ENCODE measurements at places on chromosomes 5 and 9.

- DNase-seq: no peak
Observed at GRCh38 chr9:23779220-23779619, 46.8 kb downstream of the ELAVL2 start.

DNA sequence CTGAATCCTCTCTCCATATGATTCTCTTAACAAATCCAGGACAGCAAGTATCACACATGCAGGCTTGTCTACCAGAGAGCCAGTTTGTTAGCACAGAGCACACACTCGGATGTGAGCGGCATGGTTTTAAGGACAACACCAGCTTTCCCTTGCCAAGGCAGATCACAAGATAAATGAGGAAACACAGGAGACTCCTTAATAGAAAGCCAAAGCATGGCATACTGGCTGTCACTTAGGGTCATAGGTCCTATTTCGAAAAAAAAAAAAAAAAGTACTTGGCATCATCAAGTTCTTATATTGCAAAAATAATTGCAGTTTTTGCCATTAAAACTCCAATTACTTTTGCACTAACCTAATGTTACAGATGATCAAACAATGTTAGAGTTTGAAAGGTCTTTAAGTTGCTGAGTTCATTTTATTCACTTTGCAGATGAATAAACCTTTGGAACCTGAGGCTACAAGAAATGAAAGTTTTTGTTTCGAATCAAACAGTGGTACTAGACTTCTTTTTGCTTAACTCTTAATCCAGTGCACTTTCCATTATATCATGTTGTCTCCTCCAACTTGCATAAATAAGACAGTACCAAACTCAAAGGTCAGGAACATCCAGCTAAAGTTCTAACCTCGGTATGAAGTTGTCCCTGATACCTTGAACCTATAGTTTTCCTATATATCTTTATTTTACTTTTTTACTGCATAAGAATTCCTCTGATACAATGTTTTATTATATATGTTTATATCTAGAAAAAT lies 138.5 kb downstream of the MPDZ start:
- DNase-seq: peak; percentile 37

GRCh38 chr9:112764837-112765236 lies 14.3 kb downstream of the SNX30 start:
- DNase-seq: no peak

GRCh38 chr5:102713278-102713677 lies 41.8 kb upstream of the PAM start:
- DNase-seq: no peak

GRCh38 chr5:52811067-52811749 lies 23.5 kb downstream of the ITGA1 start:
- no peak for DNase-seq

DNA sequence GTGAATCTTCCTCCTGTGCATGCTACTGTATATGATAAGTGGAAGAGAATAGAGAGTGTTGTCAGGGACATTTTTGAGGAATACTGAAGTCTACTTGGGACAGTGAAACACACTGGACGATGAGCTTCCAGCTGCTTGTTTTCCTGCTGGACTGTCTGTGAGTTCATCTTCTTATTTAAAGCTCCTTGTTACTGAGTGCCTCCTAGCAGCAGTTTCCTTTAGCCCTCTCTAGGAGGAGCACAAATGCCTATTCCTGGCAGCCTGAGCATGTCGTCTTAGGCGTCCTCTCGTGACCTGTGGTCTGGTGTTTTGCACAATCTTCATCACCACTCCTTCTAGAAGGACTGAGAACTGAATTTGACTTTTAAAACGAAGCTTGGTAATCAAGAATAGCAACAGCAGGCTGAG lies 43.8 kb downstream of the ANKRD33B start:
- no peak for DNase-seq

GRCh38 chr9:137978262-137978714 lies 100.7 kb downstream of the CACNA1B start:
- DNase-seq: no peak

DNA sequence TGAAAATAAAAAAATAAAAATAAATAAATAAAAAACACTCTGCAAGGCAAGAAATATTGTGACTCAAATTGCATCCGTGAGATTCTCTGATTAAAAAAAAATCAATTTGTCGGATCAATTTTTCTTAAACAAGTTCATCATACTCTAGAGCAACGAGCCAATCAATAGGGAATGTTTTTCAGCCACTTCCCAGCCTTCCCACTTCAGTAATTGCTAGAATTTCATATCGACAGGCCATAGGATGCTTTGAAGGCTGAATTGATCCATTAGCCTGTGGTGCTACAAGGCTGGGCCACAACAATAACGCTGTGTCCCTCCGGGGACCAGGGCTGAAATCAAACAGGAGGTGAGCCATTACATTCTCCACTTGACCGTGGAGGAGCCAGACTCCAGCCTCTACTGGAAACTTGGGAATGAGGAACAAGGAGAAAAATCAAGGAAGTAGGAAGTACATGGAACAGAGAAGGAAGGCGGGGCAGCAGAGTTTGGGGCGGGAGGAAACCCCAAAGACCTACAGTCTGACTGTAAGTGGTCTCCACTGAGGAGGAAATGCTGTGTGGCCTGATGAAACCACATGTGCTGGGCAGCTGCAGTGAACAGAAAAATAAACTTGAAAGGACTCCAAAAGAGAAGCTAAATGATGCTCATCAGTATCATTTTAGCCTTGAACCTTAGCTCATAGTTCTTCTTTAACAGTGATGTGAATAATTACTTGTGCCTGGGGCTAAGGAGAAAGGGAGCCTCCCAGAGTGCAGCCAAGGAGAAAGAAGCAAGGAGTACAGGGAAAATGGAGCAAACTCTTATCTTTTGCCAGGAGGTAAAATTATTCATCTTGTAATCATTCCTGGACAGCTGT lies 308.6 kb downstream of the TLE1 start:
- no peak for DNase-seq

DNA sequence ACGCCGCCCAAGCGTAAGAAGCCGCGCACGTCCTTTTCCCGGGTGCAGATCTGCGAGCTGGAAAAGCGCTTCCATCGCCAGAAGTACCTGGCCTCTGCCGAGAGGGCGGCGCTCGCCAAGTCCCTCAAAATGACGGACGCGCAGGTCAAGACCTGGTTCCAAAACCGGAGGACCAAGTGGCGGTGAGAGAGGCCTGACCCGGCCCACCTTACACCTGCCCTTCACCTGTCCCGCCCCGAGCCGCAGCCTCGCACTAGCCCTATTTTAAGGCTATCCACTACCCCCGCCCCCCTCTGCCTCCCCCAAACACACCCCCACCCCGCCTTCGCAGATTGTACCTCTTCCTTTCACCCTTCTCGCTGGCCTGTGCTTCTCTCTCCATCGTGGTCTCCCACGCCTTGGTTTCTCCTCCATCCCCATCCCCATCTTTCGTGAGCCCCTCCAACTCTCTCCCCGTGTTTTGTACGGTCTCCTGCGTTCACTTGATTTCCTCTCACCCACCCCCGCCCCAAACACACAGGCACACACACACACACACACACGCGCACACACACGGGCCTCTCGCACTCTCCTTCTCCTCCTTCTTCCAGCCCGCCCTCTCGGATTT lies 1.3 kb downstream of the TLX3 start:
- no peak for DNase-seq

DNA sequence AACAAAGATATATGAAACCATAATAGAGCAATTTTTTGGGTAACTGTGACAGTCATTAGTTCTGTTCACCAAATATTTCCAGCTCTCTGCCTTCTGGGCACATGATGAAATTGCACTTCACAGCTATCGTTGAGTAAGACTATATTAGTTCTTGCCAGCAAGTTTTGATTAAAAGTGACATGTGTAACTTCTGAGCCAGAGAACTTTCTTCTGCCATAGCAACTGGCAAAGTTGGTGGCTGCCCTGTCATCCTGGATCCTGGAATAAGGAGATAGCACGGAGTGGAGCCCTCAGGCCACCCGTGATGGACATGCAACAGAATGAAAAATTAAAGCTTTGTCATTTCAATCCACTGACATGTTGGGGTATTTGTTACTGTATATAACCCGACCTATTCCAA lies 194.4 kb upstream of the VCAN start:
- DNase-seq: no peak

GRCh38 chr5:141783005-141783946 lies 94.9 kb downstream of the PCDH1 start:
- DNase-seq: no peak

GRCh38 chr9:94301583-94301982 lies 26.9 kb downstream of the NUTM2F start:
- no peak for DNase-seq

- no peak for DNase-seq
Observed at GRCh38 chr9:125361837-125362531, 100.4 kb downstream of the GAPVD1 start.

GRCh38 chr9:132183134-132183533 lies 21.3 kb downstream of the NTNG2 start:
- DNase-seq: no peak

- DNase-seq: no peak
Observed at GRCh38 chr5:142102980-142103740, 5.4 kb upstream of the NDFIP1 start.

GRCh38 chr5:158938200-158938599 lies 161.5 kb downstream of the EBF1 start:
- DNase-seq: no peak

DNA sequence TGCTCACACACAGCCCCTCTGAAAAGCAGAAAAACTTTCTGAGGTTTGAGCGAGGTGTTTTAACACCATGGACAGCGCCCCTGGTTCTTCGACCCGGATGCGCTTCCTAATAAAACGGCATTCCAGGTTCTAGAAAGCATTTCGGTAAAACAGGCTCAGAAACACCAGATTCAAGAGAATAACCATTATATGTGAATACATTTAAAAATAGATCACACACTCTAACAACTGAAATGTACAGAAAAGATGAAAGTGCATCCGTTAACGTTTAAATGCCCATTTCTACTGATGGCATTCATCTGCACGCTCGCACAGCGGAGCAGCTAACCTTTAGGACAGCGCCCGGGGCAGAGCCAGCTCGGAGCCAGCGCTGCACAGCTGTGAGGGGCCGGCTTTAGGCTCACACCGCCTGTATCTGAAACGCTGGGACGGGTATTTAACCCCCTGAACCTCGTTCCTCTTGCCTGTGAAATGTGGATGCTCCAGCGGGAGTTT lies 26.3 kb upstream of the TENT4A start:
- DNase-seq: no peak

GRCh38 chr5:144336191-144336961 lies 165.7 kb downstream of the KCTD16 start:
- no peak for DNase-seq

DNA sequence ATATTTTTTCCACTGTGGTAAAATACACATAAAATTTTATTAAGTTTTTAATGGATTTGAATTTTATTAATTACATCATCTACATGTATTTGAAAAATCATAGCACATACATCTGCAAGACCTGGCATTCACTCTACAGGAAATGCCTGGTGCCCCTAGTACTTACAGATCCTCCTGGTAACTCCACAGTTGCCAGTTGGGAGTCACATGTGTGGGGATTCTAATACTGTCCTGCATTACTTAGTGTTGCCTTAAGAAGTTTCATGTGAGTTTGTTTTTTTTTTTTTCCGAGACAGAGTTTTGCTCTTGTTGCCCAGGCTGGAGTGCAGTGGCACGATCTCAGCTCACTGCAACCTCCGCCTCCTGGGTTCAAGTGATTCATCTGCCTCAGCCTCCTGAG lies 18.1 kb downstream of the KDM3B start:
- no peak for DNase-seq

DNA sequence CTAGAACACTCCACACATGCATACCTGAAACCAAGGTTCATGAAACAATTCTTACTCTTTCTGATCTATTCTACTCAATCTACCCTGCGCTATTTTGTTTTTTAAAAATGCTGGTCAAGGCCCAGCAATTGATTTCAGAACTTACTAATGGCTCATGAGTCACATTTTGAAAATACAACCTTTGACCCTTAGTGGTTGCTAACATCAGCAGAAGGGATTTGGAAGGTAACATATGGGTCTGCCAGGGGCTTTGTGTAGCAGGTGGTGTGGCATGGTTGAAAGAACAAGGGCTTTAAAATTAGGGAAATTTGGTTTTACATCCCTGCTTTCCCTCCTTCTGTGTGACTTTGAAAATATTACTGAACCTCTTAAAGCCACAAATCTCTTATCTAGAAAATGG lies 101.4 kb downstream of the ATG10 start:
- no peak for DNase-seq

DNA sequence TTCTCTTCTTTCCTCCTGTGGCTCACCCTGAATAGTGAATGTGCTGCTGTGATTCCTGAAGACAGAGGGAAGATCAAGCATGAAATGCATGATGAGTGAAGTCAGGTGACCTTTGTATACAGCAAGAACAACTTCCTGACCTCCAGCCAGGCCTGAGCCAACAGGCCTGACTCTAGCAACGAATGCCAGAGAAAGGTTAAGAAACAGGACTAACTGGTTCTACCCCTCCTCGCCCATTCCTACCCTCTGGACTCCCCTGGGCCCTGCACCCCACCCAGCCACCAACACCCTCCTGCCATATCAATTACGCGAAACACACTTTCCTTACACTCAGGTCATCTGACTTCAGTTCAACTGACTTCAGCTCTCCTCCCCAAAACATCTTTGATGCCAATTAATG lies 4.9 kb downstream of the SUSD1 start:
- DNase-seq: no peak

DNA sequence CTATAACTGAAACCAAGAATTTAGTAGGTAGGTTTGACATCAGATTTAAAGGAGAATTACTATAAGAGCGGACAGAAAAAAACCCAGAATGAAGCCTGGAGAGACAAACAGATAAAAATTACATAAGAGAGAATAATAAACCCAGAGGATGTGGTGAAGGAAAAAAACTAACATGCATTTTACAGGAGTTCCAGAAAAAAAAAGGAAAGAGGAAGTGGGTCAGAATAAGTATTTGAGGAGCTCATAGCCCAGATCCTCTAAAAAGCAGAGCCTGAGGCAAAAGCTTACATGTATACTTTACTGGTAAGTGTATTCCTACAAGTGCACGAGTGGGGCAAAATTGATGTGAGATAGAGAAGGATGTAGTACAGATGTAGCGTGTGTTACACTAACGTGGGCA lies 43.1 kb upstream of the NAA35 start:
- no peak for DNase-seq

DNA sequence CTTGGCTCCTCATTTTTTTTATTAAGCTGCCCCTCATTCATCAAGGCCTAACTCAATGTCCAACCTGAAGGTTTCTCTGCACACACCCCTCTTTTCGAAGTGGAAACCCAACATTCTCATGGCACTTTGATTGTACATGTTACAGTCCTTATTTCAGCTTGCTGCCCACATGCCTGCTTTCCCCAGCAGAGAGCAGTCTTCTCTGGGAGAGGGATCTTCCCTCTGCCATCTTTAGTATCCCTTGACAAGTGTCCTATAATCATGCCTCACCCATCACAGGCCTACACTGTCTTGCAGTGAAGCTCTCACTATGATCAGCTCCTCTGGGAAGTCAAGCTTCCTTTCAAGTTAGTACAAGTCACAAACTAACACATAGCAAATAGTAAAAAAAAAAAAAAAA lies 175.1 kb downstream of the ACER2 start:
- no peak for DNase-seq

- no peak for DNase-seq
Observed at GRCh38 chr9:93093127-93093876, 2.7 kb upstream of the CARD19 start.

GRCh38 chr9:88812938-88813637 lies 178.2 kb upstream of the S1PR3 start:
- no peak for DNase-seq

Measured in midbrain (tissue), 1 donor.